Liver (tissue), 10 donors: ENCODE measurements at places on chromosomes 2 and 18.
A peak's percentile ranks its signal among the peaks of the same experiment; 100 is the strongest.

- H3K27ac ChIP-seq, result no peak overlapping the region
- no peak for DNase-seq
- no peaks in the 10 kb centered on the region for H3K27me3 ChIP-seq
- H3K4me3 ChIP-seq, result no peak overlapping the region
- no peaks in the 10 kb centered on the region for H3K4me1 ChIP-seq
- no peaks in the 10 kb centered on the region for H3K36me3 ChIP-seq
Observed at GRCh38 chr2:127627740-127628571, 18.0 kb upstream of the GPR17 start.

- H3K4me1 ChIP-seq, result no peaks in the 10 kb centered on the region
- no peak for DNase-seq
- H3K27ac ChIP-seq, result no peak overlapping the region
- no peaks in the 10 kb centered on the region for H3K36me3 ChIP-seq
- H3K27me3 ChIP-seq, result no peaks in the 10 kb centered on the region
- no peak overlapping the region for H3K4me3 ChIP-seq
Observed at GRCh38 chr2:235986361-235986760, 181.8 kb downstream of the GBX2 start.

DNA sequence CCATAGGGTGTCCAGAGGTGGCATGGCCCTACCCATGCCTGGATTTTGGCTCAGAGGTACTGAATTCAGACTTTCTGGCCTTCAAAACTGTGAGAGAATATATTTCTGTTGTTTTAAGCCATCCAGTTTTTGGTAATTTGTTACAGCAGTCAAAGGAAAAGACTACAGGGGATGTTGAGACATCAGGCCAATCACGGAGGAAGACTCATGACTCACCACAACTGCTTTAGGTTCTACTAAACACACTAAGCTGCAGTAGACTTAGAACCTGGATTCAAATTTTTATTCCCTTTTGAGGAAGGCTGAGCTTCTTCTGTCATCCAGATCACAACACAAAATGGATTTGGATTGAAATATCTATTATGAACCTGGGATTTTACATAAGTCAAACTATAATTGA, 12.0 kb upstream of the C2orf66 start:
- H3K4me3 ChIP-seq, result no peak overlapping the region
- DNase-seq, result no peak
- H3K27me3 ChIP-seq, result no peaks in the 10 kb centered on the region
- H3K27ac ChIP-seq, result no peak overlapping the region
- H3K4me1 ChIP-seq, result no peaks in the 10 kb centered on the region

GRCh38 chr18:25704071-25704470, 352.1 kb upstream of the ZNF521 start:
- DNase-seq, result no peak
- no peaks in the 10 kb centered on the region for H3K4me1 ChIP-seq
- H3K27me3 ChIP-seq, result no peaks in the 10 kb centered on the region
- no peak overlapping the region for H3K4me3 ChIP-seq
- no peak overlapping the region for H3K27ac ChIP-seq

DNA sequence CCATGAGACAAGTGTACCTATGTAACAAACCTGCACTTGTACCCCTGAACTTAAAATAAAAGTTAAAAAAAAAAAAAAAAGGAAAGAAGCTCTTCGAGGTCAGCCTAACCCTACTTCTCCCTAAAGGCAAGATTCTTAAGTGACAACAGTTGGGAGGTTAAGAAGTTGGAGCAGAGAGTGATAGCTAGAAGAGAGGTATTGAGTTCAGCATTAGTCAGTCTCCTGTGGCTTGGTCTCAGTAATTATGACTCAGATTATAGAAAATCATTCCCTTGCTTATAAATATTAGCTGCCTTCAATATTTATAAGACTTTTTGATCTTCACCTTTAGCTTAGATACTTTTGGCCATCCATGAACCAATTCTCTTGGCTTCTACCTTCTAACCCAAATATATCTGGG, 926.8 kb upstream of the SLC39A10 start:
- no peak for DNase-seq
- H3K4me3 ChIP-seq, result no peak overlapping the region
- no peaks in the 10 kb centered on the region for H3K27me3 ChIP-seq
- H3K36me3 ChIP-seq, result no peaks in the 10 kb centered on the region
- no peaks in the 10 kb centered on the region for H3K4me1 ChIP-seq

DNA sequence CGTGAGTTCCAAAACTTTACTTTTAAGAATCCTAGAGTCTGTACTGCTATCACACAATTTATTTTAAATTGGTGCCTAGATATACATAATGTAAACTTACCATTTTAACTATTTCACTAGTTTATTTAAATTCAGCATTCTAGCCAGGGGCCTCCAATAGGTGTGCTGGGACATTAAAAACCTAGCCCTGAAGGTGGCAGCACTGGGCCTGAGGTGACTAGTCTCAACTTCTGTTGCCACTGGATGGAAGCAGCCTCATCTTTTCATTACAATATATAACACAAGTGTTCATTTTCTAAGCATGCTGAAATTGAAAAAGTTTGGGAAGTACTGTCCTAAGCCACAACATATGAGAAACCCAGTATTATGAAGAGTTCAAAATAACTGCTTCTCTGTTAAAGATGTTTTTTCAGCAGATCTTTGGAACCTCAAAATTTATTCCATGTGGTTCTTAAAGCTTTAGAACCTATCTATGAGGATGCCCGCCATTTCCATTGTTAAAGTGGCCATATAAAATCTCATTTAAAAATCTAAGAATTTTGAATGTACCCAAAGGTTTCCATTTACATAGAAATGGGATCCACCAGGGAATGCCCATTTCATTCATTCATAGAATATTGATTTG, 2.9 kb upstream of the RBBP8 start:
- H3K27me3 ChIP-seq, result no peaks in the 10 kb centered on the region
- H3K4me1 ChIP-seq, result peaks cover 14% of the 10 kb centered on the region
- DNase-seq, result peak; percentile 76

DNA sequence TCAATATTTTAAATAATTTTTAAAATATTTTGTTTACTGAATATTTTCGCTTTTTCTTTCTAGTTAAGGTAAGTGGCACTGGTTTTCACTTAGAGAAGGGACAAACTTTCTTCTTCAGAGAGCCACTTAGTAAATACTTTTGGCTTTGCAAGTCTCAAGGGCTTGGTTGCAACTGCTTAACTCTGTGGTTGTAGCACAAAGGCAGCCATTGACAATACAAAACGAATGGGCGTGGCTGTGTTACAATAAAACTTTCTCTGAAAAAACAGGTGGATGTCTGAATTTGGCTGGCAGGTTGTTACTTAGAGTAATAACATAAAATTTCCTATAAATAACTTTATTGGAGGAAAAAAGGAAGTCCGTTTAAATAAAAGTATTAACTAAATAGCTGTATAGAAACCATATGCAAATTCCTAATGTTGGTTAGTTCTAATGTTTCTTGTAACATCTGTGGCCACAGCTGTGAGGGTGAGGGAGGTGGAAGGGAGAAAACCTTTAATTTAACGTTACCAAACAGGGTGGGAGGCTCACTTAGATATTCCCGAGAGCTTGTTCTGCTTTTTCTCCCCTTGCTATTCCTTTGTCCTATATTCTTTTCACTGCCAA, 62.4 kb upstream of the TNP1 start:
- no peak overlapping the region for H3K4me3 ChIP-seq
- H3K27ac ChIP-seq, result no peak overlapping the region
- no peaks in the 10 kb centered on the region for H3K36me3 ChIP-seq

DNA sequence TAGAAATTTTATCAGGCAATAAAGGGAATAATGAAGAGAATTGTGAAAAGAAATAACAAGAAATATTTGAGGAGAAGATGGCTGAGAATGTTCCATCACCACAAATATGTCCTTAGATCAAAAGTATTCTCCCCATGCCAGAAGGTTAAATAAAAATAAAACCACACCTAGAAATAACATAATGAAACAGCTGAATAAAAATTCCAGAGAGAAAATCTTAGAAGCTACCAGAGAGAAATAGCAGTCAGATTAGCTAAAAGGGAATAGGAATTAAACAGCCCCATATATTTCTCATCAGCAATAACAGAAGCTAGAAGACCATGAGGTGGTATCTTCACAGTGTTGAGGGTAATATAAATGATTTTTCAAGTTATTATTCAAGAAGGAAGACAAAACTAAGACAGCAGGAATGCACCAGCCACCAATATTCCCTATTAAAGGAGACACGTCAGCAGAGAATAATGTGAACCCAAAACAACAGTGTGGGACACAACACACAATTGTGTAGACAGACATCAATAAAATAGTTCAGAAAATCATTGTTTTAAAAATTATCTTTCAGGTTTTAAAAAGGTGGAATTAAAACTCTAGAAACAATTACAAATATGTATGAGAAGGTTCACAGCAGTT, 82.0 kb upstream of the NEDD4L start:
- DNase-seq, result no peak
- no peak overlapping the region for H3K27ac ChIP-seq
- no peaks in the 10 kb centered on the region for H3K36me3 ChIP-seq
- H3K27me3 ChIP-seq, result no peaks in the 10 kb centered on the region
- H3K4me1 ChIP-seq, result no peaks in the 10 kb centered on the region
- no peak overlapping the region for H3K4me3 ChIP-seq

DNA sequence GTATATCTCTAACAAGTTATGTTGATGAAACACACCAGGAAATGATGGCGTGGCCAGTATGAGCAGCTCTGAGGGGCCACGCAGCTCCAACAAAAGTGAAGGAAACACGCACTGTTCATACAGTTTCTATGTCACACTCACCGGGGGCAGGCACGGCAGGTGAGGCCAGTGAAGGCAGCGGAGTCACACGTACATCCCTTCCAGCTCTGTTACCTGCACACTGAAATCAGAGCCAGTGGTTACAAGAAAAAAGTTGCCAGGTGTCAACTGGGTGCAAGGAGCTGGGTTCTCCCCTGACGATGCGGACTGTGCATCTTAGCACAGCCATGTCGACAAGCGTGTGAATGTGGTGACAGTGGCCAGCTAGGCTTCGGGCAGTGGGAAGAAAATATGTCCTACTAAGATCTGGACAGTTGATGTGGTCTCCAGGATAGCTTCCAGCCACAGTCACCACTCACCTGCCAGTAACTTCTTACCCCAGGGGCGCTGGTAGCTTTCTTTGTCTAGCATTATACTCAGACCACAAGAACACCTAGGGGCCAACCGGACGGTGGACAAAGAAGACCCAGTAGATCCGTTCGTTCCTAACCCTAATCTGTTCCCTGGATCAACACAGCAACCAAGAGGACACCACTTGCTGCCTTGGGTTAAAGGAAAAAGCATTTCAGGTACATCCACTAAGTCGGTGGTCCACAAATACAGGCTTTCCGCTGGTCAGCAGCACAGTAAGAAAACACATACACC, 10.1 kb downstream of the HJURP start:
- no peaks in the 10 kb centered on the region for H3K36me3 ChIP-seq
- no peaks in the 10 kb centered on the region for H3K4me1 ChIP-seq
- H3K4me3 ChIP-seq, result no peak overlapping the region
- H3K27ac ChIP-seq, result no peak overlapping the region
- no peaks in the 10 kb centered on the region for H3K27me3 ChIP-seq
